Spinal cord (tissue), 10 donors: ENCODE measurements at places on chromosomes 13 and 19. TPM values are rescaled to one million over a fixed set of nuclear protein-coding genes. Genes with fewer than 3 reads are reported as not detected.

VSTM2B gene
- 10.6 TPM for total RNA-seq

JAK3 gene
- 4.3 TPM for total RNA-seq

OR7A5 gene
- 0.39 TPM for total RNA-seq

RTBDN gene
- total RNA-seq: 1.8 TPM

ZNF429 gene
- total RNA-seq: 23.8 TPM

ATP4A gene
- not detected for total RNA-seq

LRRC8E gene
- total RNA-seq: 0.66 TPM

NLRP12 gene
- total RNA-seq: 0.99 TPM

CAMSAP3 gene
- 7.9 TPM for total RNA-seq

GRCh38 chr19:3359015-3359918 is 7.1 kb upstream of the NFIC start:
- DNase-seq: peak; percentile 88
- H3K36me3 ChIP-seq: peaks cover 6% of the 10 kb centered on the region
- H3K27me3 ChIP-seq: peaks cover 2% of the 10 kb centered on the region
- peaks cover 40% of the 10 kb centered on the region for H3K4me1 ChIP-seq
- H3K4me3 ChIP-seq: peak overlapping the region; percentile 76
- H3K27ac ChIP-seq: peak overlapping the region; percentile 75

- DNase-seq: no peak
- no peaks in the 10 kb centered on the region for H3K4me1 ChIP-seq
- no peak overlapping the region for H3K27ac ChIP-seq
- H3K36me3 ChIP-seq: no peaks in the 10 kb centered on the region
- no peak overlapping the region for H3K4me3 ChIP-seq
- no peaks in the 10 kb centered on the region for H3K27me3 ChIP-seq
Observed at GRCh38 chr13:44651209-44651608, 75.1 kb upstream of the TSC22D1 start.

DNA sequence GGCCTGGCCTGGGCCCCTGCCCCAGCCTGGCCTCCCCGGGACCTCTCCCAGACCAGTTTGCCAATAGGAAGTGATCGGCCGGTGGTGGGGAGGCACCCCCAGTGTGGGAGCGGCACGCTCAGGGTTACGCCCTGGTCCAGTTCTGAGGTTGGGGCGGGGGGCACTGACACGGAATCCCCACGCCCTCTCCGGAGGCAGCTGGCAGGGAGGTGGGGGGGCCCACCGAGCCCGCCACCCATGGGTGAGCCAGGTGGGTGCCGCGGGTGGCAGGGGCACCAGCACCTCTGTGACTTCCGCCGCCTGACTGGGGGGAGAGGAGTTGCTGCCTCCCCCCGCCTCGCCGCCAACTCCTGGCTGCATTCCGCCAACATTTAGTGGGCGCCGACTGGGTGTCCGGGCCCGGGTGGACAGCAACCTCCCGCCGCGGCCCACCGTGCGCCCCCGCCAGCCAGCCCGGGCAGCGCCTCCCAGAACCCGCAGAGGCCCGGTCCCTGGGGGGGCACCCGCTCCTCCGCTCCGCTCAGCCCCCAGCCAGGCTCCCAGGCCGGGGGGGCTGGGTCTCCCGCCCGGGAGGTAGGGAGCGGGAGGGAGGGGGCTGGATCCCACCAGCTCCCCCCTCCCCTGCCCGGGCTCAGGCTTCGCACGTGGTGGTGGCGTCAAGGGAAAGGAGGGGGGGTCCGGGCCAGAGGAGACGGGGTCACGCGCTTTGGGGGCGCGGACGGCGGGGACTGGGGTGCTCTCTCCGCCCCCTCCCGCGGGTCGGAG is 2.0 kb downstream of the ZBTB7A start:
- H3K36me3 ChIP-seq: peaks cover 50% of the 10 kb centered on the region
- H3K27ac ChIP-seq: peak overlapping the region; percentile 84
- H3K4me1 ChIP-seq: peaks cover 60% of the 10 kb centered on the region
- DNase-seq: no peak

DNA sequence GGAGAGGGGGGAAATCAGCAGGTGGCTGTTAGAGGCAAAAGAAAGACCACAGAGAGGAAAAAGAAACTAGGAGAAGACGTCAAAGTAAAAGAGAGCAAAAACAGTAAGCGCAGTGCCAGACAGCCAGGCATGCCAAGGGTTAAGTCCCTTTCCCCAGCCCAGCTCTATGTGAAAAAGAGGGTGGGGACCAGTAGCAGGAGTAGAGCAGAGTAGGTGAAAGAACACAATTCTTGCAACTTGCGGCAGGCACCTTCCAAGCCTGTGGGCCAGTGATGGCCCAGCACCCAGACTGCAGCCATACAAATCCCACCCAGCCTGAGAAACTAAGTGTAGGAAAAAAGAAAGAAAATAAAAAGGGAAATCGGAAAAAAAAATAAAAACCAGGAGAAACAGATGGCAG is 64.2 kb upstream of the ZNF85 start:
- H3K27me3 ChIP-seq: no peaks in the 10 kb centered on the region
- no peaks in the 10 kb centered on the region for H3K4me1 ChIP-seq
- no peaks in the 10 kb centered on the region for H3K36me3 ChIP-seq

GRCh38 chr19:17289489-17289888 is 7.8 kb downstream of the ANKLE1 start:
- no peak for DNase-seq
- H3K4me1 ChIP-seq: peaks cover 14% of the 10 kb centered on the region
- H3K4me3 ChIP-seq: no peak overlapping the region
- no peak overlapping the region for H3K27ac ChIP-seq
- peaks cover 38% of the 10 kb centered on the region for H3K36me3 ChIP-seq

- H3K4me1 ChIP-seq: peaks cover 17% of the 10 kb centered on the region
- no peaks in the 10 kb centered on the region for H3K36me3 ChIP-seq
- H3K4me3 ChIP-seq: no peak overlapping the region
- H3K27me3 ChIP-seq: no peaks in the 10 kb centered on the region
- DNase-seq: no peak
Observed at GRCh38 chr13:113742000-113742441, 17.0 kb upstream of the TMEM255B start.

GRCh38 chr19:38891771-38892170 is 7.6 kb downstream of the SIRT2 start:
- no peak overlapping the region for H3K4me3 ChIP-seq
- no peak for DNase-seq
- H3K4me1 ChIP-seq: peaks cover 31% of the 10 kb centered on the region
- no peaks in the 10 kb centered on the region for H3K27me3 ChIP-seq

DNA sequence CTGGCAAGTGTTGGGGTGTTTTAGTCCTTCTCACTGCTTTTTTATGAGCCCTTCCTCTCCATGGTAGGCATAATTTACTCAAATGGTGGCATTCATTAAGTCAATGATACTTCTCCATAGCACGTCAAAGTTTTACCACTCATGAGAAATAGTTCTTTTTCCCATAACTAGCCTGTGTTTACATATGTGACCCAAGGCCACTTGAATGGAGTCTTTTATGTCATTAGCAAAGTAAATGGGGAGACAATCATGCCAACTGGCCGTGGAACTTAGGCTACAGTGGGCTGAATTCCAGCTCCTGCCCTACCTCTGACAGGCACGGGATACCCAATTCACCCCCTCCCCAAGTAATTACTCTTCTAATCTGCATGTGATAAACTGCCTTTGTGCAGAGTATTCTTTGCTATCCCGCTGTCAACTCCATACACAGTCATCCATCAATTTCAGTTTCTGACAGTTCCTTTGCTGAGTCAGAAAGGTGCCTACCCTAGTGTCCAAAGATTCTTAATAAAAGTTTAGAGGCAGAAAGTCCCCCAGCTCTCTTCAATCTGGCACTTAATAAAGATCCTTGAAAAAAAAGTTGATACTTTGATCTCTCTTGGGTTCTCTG is 16.9 kb downstream of the PROSER1 start:
- no peaks in the 10 kb centered on the region for H3K4me1 ChIP-seq
- no peaks in the 10 kb centered on the region for H3K27me3 ChIP-seq
- no peak for DNase-seq
- no peak overlapping the region for H3K4me3 ChIP-seq
- no peak overlapping the region for H3K27ac ChIP-seq

DNA sequence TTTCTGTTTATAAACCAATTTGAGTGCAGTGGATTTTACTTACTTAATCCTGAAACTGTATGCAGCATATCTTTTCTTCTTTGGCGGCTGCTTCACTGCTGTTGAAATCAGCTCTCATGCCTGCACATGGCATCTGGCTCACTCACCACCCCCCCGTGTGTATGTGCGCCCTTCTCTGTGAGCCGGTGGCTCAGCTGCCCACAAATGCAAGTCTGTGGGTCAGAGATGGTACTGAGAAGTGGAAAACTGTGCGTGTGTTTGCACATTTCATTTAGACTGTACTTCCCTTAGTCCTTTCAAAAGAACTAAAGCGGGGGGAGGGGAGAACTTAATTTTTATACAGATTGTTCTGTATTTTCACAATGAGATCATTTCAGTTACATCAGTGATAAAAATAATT is 307.6 kb downstream of the SHISA2 start:
- peak; percentile 54 for DNase-seq
- H3K4me1 ChIP-seq: peaks cover 3% of the 10 kb centered on the region
- no peak overlapping the region for H3K27ac ChIP-seq
- H3K4me3 ChIP-seq: no peak overlapping the region
- H3K27me3 ChIP-seq: no peaks in the 10 kb centered on the region

DNA sequence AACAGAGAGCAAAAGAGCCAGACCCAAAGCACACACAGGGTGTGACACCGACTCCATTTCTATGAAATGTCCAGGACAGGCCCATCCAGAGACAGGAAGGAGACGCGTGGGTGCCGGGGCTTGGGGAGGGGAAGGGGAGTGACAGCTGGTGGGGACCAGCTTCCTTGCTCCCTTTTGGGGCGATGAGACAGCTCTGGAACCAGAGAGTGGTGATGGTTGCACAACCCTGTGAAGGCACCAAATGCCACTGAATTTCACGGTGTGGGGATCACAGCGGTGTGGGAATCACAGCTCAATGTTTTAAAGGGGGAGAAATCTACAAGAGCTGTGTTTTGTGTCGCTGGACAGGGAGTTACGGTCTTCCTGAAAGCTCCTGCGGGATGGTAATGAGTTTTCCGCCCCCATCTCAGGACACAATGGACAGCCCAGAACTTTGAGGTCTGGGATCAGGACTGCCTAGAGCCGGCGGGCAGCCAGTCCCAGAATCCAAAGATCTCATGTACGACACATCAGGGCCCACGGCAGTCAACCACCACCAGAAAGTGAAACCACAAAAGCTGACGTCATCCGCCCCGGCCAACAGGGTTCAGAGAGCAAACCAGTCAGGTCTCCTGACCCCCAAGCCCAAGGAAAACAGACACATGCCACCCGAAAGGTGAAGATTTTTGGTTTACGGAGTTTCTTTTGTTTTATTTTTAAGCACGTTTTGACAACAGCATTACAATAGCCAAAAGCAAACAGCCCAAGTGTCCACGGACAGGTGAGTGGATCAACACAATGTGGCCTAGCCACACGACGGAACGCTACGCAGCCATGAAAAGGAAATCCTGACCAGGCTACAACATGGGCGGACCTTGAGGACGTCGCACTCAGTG is 7.3 kb downstream of the SGTA start:
- no peak overlapping the region for H3K4me3 ChIP-seq
- H3K36me3 ChIP-seq: peaks cover 64% of the 10 kb centered on the region
- peak overlapping the region; percentile 61 for H3K27ac ChIP-seq
- H3K27me3 ChIP-seq: no peaks in the 10 kb centered on the region
- peaks cover 48% of the 10 kb centered on the region for H3K4me1 ChIP-seq
- DNase-seq: no peak

DNA sequence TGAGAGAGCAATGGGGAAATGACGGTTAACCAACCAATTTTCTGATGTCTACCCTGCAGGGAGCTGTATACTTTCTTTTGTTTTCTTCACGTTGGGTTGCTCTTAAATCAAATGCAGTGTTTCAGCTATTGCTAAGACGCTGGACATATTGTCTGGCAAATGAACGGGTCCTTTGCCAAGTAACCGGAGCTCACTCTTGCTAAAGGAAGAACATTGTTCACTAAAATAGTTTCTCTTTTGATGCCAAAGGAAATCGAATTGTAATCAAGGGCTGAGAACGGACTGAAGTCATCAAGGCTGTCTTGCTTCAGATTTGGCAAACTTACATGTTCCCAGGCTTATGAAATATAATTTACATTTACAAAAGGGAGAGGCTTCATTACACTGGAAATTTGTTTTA is 142.3 kb upstream of the ARGLU1 start:
- no peak for DNase-seq
- no peak overlapping the region for H3K4me3 ChIP-seq

DNA sequence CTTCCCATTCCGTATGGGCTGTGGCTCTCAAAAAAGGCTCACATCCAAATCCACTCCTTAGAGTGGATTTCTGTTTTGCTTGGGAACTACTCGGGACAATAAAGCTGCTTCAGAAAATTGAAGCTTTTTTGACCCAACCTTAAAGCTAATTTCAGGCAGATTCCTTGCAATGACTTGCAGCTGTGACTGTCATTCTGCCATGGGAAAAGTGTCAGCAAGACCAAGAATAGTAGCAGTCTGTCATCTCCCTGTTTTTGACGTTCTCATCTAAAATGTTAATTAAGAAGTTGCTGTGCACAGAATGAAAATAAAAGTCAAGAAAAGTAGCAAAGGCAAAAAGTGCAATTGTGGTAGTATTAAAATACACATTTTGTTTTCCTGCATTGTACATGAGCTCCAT is 304.7 kb downstream of the COG6 start:
- H3K27me3 ChIP-seq: no peaks in the 10 kb centered on the region
- DNase-seq: no peak
- no peak overlapping the region for H3K4me3 ChIP-seq
- H3K27ac ChIP-seq: no peak overlapping the region

DNA sequence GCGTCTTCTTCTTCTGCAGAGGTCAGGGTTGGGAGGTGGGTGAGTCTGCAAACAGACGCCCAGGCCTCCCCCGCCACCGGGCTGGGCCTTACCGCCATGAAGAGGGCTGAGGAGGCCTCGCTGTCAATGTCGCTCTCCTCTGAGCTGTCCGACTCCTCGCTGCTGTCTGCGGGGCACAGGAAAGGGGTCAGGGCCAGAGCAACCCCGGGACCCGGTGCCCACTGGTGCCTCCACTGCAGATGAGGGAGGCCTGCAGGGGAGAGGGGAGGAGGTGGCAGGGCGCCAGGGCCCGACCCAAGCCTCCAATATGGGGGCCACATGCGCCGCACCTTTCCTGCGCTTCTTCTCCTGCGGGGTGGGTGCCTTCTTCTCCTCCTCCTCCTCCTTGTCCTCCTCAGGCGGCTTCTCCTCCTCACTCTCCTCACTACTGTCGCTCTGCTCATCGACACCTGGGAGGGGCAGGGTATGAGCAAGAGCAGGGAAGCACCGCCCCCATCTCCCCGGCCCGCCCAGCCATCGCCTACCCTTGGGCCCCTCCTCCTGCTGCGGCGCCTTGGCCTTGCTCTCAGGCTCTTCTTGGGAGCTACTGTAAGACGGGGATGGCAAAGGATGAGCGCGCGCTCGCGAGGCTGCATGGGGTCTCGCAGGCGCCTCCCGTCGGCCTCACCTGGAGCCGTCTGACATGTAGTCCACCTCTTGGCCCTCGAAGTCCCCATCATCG is 5.5 kb upstream of the PSPN start:
- H3K27ac ChIP-seq: no peak overlapping the region
- H3K4me3 ChIP-seq: no peak overlapping the region
- no peaks in the 10 kb centered on the region for H3K4me1 ChIP-seq

GRCh38 chr13:71300602-71301001 is 566.4 kb downstream of the DACH1 start:
- H3K27ac ChIP-seq: no peak overlapping the region
- DNase-seq: no peak
- no peaks in the 10 kb centered on the region for H3K4me1 ChIP-seq
- H3K36me3 ChIP-seq: no peaks in the 10 kb centered on the region
- no peak overlapping the region for H3K4me3 ChIP-seq
- H3K27me3 ChIP-seq: no peaks in the 10 kb centered on the region

GRCh38 chr13:109584844-109585361 is 201.5 kb downstream of the IRS2 start:
- no peaks in the 10 kb centered on the region for H3K36me3 ChIP-seq
- no peaks in the 10 kb centered on the region for H3K27me3 ChIP-seq
- H3K27ac ChIP-seq: no peak overlapping the region
- no peak for DNase-seq
- H3K4me1 ChIP-seq: no peaks in the 10 kb centered on the region
- H3K4me3 ChIP-seq: no peak overlapping the region
